ENCODE measurements at places on chromosomes 16 and 17.
A peak's percentile ranks its signal among the peaks of the same experiment; 100 is the strongest.

DNA sequence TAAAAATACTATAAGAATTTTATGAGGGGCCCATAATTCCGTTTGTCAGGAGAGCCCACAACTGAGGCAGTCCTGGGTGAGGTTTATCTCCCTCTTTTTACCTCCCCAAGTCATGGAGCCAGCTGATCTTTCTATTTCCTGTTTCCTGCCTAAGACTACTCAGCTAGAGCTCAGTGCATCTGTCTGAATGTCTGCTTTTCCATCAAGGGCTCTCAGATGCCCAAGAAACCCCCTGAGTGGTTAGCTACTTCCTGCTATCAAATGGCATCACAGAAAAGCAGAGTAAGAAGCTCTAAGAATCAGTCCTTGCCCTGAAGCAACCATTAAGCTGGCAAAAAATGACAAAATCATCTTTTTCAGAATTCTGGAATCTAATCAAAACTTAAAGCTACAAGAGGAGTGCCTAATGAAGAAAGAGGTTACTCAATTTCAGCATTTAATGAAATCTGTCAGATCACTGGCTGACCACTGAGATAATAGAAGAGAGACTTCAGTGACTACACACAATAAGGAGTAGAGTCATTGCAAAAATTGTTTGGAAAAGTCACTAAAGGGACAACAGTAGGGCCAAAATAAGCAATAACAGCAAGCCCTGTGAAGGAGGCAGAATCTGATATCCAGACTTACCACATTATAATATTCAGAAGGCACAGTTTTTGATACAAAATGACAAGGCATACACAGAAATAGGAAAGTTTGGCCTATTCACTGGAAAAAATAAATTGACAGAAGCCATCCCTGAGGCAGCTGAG is 150.1 kb downstream of the CYB561 start:
- DNase-seq = no peak

- no peak for DNase-seq
Measured at GRCh38 chr17:82397449-82398335, 20.5 kb upstream of the HEXD start.

DNA sequence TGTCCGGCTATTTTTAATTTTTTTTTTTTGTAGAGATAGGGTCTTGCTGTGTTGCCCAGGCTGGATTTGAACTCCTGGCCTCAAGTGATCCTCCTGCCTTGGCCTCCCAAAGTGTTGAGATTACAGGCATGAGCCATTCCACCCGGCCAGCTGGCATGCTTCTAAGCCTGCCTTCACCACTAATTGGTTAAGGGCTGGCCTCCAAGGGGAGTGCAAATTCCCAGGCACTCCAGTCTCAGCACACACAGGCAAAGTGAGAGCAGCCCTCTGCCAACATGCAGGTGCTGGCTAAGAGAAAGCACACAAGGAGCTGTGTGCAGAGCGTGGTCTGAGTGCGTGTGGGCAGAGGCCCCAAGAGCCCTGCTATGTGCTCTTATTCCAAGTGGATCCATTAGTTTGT is 149.8 kb upstream of the HS3ST2 start:
- DNase-seq = no peak

DNA sequence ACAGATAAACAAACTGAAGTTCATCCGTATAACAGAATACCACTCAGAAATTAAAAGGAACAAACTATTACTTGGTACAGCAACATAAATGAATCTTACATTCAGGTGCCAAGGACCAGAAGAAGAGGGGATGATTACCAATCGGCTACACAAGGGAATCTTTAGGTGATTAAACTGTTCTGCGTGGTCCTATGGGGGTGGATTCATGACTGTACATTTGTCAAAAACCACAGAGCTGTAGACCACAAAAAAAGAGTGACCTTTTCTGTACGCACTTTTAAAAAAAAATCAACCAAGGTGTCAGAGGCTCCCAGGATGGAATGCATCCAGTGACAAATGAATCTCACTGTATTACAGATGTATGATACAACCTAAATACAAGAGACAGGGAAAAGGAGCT is 110.8 kb downstream of the CDYL2 start:
- DNase-seq = no peak

DNA sequence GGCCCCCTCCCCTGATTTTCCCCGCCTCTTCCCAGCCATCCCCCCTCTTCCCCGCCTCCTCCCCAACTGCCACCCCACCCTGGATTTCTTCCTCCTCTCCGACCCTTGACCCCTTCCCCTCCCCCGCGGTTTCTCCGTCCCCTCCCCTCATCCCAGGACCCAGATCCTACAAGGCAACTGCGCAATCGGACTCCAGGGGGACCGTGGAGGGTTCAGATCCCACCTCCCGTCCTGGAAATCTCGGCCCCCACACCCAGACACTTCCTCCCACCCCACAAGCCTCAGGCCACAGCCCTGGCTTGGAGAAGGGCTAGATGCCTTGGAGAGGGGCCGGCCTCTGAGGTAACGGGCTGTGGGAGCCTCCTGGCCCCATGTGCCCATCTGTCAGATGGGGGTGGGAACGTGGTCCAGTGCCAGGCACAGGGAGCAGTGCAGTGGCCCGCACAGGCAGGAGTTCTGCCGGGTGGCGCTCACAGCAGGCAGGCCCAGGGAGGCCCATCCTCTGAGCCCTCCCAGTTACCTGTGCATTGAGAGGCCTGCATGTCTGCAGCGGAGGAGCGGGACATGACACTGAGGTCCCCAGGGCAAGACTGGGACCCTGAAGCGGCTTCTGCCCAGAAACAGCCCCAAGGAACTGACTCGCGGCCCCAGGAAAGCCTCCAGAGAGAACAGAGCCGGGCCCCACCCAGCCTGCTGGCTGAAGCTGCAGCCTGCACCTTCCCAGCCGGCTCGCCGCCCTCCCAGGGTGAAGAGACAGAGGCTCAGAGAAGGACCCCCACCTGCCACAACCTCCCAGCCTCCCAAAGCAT is 16.7 kb downstream of the ZNF423 start:
- DNase-seq = no peak

GRCh38 chr16:57730771-57731730 is 4.5 kb upstream of the KATNB1 start:
- DNase-seq = no peak

- DNase-seq = no peak
Measured at GRCh38 chr17:65545705-65546523, 15.5 kb downstream of the AXIN2 start.

- no peak for DNase-seq
Measured at GRCh38 chr17:82323514-82324234, 6.3 kb upstream of the CD7 start.

GRCh38 chr17:59668816-59669215 is 38.4 kb downstream of the PTRH2 start:
- no peak for DNase-seq

DNA sequence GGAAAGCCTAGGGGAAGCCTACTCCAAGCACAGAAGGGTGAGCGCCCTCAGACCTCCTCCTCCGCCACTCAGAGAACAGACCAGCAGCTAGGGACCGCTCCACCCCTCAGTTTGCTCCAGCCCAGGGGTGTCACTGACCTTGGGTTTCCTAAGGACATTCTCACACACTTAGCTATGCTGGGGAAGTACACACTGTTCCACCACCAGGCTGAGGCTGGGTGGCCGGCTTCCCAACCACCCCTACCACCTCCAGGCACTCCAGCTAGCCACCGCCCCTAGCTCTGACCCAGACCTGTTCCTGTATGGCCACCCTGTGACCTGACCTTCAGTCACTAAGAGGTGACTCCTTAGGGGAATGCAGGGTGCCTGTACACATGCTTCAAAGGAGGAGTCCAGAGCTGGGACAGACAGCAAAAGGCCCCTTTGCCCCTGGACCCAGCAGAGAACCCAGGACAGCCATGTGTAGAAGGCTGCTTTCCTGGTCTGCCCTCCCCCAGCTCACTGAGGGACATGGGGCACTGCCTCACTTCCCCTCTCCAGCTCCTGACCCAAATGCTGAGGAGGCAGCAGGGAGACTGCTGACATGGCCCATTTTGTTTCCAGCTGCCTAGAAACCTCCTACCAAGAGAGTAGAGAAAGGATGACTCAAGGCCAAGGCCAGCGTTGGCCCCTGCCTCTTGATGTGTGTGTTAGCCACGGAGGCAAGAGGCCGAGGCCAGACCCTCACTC is 6.7 kb downstream of the HSPB9 start:
- DNase-seq = no peak

DNA sequence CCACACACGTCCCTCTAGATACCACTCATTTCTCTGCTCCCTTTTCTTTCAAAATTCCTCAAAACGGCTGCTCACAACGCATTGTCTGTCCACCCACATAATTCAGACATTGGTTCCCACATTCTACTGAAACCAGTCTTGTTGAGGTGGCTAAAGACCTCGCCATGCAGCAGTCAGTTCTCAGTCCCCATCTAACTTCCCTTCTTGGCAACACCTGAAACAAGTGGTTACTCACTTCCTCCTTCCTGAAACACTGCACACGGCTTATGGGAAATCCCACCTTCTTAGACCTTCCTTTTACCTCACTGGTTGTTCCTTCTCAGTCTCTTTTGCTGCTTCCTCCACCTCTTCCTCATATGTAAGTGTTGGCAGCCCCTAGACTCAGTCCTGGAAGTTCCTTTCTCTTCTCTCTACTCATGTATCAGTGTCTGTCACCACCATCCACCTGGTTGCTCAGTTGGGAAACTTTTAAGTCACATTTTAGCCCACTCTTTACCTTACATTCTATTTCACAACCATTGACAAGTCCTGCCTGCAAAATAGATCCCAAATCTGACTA is 277.1 kb downstream of the CEP112 start:
- DNase-seq = peak; percentile 0
